ENCODE measurements at places on chromosomes 5 and 9.
A peak's percentile ranks its signal among the peaks of the same experiment; 100 is the strongest.

- DNase-seq = no peak
Observed at GRCh38 chr5:61901997-61902396, 404.0 kb upstream of the KIF2A start.

- DNase-seq = peak; percentile 38
Observed at GRCh38 chr9:20941174-20941690, 90.2 kb downstream of the HACD4 start.

- no peak for DNase-seq
Observed at GRCh38 chr5:41747301-41747700, 122.9 kb downstream of the OXCT1 start.

GRCh38 chr9:3746296-3747275 lies 220.8 kb upstream of the RFX3 start:
- no peak for DNase-seq

- no peak for DNase-seq
Observed at GRCh38 chr9:125771037-125771436, 23.9 kb downstream of the PBX3 start.

All from HuH-7 (cell line).